ENCODE measurements at places on chromosomes 7 and 10.

DNA sequence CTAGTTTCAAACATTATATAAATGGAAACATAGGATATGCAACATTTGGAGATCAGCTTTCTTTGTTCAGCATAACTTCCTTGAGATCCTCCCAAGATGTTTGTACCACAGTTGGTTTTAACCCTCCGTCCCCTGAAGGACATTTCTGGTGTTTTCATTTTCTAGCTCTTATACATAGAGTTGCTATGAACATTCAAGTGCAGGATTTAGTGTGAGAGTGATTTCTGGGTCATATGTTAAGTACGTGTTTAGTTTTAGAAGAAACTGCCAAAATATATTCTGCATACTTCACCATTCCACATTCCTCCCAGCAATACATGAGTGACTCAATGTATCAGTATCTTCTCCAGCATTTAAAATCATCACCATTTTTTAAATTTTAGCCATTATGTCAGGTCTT, 588.7 kb upstream of the PFKP start:
- no peak for DNase-seq

DNA sequence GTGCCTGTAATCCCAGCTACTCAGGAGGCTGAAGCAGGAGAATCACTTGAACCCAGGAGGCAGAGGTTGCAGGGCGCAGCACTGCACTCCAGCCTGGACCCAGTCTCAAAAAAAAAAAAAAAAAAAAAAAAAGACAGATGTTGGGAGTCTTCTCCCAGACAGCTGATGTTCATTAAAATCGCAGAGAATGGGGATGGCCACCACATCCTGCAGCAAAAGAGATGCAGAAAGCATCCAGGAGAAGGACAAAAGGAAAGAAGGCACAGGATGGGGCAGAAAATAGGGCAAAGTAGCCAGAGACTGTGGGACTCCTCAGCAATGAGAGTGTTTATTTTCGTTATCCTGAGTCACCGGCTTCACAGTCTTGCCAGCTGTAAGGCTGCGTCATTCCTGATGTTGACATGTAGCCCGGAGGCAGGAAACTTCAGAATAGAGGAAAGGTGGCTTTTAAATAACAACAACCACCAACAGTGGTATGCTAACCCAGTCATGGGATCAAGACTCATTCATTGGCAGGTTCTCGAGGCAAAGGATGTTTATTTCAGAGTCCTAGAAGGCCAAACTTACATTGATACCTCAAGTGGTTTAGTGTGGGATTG, 149.5 kb upstream of the SVIL start:
- DNase-seq, result no peak

DNA sequence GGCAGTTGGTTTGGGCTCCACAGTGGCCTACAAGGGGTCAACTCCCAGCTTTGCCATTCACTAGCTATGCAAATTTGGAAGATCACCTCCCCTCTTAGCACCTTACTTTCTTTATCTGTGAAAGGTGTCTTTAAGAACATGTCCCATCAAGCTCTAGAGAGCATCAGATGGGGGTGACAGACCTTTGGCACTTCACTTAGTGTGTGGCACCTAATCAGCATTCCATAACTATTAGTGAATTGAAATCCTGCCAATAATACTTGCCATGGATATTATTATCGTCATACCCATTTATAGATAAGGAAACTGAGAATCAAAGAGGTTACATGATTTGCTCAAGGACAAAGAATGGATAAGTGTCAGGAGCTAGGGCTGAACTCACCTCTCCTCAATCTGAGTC, 51.9 kb downstream of the PLPP4 start:
- no peak for DNase-seq

DNA sequence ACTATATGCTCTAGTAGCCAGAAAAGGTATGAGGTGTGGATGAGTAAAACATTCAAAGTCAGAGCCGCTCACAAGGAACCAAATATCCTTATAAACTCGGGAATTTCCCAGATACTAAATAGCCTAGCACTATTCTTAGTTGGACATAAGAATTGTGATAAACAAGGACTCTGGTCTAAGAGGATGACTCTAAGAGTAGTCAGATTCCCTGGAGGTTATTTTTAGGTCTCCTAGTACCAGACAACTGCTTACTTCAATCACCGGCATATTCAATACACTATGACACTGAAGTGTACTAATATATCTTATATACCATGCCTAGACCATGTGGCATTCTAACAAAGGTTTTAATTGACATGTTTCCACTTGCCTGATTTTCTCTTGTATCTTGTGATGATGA, 56.5 kb downstream of the LMBR1 start:
- DNase-seq, result no peak

DNA sequence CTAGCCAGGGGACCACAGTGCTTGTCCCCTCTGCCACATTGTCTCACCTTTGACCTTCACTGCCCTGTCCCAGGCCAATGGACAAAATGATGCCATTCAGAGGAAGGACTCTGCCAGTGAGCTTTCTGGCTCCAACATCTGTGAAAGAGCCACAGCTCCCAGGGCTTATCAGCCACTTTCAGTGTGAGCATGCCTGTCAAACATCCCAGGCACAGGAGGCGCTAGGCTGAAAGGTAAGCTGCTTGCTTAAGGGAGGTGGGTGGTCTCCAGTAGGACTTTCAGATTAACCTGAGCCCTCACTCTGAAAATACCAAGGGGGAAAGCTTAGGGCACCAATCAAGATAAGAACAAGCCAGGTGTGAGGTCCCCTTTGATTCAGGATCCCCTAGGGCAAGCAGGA, 59.8 kb upstream of the GDF10 start:
- no peak for DNase-seq

GRCh38 chr10:60992636-60993035, 48.7 kb upstream of the RHOBTB1 start:
- no peak for DNase-seq

DNA sequence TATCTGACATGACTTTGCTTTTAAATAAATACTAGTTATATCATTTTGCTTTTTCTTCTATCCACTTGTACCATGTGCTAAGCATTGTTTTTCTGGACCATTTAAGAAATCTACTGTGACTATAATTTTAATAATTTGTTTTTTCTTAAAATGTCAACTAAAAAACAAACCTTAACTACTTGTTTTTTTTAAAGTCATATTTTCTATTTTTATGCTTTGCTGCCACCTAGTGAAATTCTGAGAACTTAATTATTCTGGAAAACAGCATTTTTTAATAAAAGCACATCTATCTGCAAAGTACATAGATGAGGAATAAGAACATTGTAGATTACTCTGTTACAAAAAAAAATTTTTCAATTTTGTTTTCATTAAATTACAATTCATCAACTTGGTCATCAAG, 47.4 kb downstream of the ORC5 start:
- DNase-seq, result no peak

DNA sequence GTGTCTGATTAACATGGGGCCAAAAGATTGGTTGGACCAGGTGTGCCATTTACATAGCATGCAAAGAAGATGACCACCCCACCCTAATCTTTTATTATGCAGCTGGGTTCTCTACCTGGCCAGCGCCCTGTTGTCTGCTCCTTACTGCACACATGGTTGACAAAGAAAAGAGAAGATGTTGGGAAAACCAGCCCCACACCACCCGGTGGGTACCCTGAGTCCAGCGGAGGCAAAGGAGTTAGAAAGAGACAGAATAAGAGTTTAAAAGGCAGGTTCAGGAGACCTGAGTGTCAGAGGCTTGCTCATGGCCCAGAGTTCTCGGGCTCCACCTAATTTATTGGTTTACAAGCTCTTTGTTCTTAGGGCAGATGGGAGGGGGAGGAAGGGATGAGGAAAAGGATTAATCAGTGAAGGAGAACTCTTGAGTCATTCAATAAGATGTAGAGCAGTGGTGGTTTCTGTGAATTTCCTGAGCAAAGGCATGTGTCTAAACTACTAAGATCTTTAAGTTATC, 24.1 kb upstream of the ABCA13 start:
- no peak for DNase-seq

GRCh38 chr7:50629238-50629901, 64.2 kb upstream of the DDC start:
- DNase-seq, result no peak

GRCh38 chr7:106721816-106722785, 61.1 kb upstream of the CCDC71L start:
- DNase-seq, result no peak

DNA sequence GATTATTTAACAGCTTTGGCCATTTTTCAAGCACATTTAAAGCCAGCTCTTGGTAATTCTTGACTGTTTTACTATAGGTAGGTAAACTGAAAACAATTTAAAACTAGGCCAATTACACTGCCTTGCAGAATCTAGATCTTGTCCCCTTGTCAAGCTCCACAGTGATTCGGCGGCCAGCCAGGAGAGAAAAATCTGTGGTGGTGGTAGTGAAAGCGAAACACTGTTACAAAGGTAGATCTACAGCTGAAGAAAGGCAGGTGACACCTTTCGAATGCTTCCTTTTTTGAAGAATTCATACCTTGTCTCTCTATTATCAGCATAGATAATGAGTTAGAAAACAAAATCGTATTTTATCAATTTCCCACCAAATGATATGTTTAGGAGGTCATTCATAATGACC, 218.3 kb downstream of the POU6F2 start:
- DNase-seq, result no peak

GRCh38 chr7:134778941-134779740, at the start of gene CALD1:
Gene CALD1, plus strand, starts transcription at chr7:134779634. Its CDS starts 88,100 bp downstream, at chr7:134867734.
- DNase-seq, result no peak

DNA sequence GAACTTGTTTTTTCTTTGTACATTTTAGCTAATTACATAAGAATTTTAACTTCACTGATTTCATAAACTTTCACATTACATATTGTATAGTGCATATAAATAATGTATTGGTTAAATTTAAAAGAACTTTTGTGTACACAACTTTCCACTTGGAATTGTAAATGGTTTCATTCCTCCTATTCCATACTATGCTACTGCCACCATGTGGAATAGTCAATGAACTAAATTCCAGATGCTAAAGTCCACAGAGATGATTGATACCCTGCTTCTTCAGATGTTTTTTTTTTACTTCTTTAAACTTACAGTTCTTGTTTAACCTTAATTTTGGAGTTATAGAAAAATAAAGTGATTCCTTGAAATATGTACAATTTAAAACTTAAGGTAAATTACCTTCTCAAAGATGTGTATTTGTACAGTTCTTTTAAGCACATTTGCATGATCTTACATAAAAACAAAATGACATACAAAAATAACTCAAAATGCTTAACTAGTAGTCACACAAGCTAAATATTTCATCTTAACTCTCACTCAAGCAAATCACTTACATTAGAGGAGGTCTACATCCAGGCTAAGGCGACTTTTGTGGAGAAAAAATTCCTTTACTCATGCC, 247.6 kb upstream of the HGF start:
- DNase-seq, result no peak

DNA sequence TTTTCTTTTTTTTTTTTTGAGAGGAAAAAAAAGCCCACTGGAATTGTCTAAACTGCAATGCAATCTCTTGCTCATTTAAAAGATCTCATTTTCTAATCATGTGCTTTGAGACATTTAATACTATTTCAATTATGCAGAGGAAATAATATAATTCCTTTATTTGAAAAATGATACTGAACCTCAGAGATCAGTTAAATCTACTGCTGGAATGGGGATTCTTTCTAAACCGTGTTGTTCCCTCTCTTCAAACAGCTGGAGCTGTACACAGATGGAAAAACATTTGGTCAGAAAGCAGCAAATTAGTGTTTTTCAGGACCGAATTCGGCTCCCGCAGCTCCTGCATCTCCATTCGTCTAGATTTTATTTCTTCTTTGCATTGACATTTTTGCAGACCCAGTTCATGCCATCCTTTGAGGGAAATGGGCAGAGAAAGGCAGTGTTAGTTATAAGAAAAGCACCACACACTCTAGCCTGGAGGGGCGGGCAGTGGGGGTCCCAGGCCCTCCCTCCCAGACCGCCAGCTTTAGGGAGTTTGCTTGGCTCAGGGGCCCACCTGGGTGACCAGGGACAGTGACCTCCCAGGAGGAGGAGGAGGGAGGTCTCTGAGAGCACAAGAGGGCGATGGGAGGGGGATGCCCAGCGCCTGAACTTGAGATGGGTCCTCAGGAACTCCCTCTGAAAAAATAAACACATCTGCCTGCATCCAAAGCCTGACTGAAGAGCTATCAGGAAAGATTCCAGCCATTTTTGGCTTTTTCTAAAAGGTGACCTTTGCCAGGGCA, 32.4 kb downstream of the TRIM8 start:
- no peak for DNase-seq

DNA sequence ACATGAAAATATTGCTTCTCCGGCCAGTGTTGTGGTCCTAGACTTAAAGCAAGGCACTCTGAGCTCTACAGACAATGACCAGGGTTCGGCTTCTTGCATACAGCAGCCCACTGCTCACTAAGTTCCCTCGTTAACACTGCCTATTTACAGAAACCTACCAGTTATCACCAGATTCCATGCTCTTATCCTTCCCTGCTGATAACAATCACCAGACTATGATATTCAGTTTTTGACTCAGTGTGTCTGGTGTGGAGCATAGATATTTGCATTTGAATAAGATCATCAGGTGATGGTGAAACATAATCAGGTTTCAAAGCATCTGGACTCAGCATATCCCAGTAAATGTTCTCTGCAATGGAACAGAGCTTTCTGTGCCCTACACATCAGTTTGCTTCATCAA, 182.3 kb downstream of the SNX13 start:
- no peak for DNase-seq

DNA sequence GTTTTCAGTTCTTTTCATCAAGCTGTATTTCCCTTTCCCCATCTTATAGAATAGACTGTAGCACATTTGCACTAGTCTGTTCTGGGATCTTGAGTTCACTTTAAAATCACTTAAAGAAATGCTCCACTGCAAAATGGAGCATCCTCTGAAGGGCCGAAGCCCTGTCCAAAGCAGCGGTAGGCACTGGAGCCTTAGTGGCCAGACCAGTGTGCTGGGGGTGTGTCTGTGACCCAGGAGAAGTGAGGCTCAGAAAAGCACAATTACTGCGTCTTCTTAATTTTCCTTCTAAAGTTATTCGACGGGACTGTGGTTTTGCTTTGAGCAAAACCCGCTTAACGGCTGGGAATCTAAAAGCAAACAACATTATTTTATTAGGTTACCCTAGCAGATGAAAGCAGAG, 205.7 kb downstream of the SLC25A13 start:
- DNase-seq, result no peak

- no peak for DNase-seq
These were observed 53.5 kb downstream of the VOPP1 start for GRCh38 chr7:55518836-55519235.

- no peak for DNase-seq
These were observed 707 bp downstream of the CLEC2L start for GRCh38 chr7:139523968-139524815.

DNA sequence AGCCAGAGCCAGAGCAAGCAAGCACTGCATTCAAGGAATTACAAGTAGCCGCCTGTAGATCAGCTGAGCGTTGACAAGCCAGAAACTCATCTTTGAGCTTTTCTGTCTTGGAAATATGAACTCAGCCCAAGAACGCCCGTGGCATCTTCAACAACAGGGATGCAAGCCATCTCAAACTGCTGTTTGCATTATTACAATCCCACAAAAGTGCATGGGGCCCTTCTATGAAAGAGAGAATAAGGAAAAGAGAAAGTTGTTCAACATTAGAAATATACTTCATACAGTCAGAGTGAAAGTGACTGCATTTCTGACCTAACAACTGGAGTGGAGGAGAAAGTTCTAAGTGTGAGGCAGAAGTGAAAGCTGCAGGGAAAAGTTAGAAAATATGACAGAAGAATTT, 6.5 kb downstream of the SGCE start:
- DNase-seq, result no peak
